PC-3 (cell line): ENCODE measurements at places on chromosomes 11 and 22. TPM values are rescaled to one million over a fixed set of nuclear protein-coding genes. Genes with fewer than 3 reads are reported as not detected.

- H3K4me1 ChIP-seq = no peaks in the 10 kb centered on the region
- H3K36me3 ChIP-seq = no peaks in the 10 kb centered on the region
- no peak for DNase-seq
Observed at GRCh38 chr11:58125469-58125868, at the start of gene OR9I1. Gene OR9I1 (minus strand): TSS chr11:58125530. CDS start chr11:58119444, 6,086 bp downstream.

DNA sequence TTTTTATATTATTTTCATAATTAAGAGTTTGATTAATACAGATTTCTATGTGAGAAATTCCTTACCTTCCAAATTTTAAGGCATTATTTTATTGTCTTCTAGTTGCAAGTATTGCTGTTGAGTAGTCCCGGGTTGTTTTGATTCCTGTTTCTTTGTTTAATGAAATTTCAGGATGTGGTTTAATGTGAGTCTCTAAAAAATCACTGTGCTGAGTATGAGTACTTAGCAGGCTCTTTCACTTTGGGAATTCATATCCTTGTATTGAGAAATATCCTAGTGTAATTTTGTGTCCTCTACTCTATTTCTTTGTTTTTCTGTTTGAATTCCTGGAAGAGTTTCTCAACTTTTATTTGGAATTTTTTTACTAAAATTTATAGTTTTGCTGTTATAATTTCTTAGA, 113.2 kb downstream of the TMEM135 start:
- H3K36me3 ChIP-seq = no peaks in the 10 kb centered on the region
- no peaks in the 10 kb centered on the region for H3K27me3 ChIP-seq
- 0 out of 2 replicates have a peak, but pooled peaks cover 6% of the 10 kb centered on the region for H3K4me1 ChIP-seq
- H3K4me3 ChIP-seq = no peak overlapping the region
- DNase-seq = peak; percentile 33
- no peak overlapping the region for H3K27ac ChIP-seq

GRCh38 chr11:72411623-72412419, 22.5 kb downstream of the CLPB start:
- no peak overlapping the region for H3K4me3 ChIP-seq
- peaks cover 5% of the 10 kb centered on the region; the same call in 1 of the 2 replicates for H3K4me1 ChIP-seq
- no peaks in the 10 kb centered on the region; the same call in 1 of the 2 replicates for H3K36me3 ChIP-seq
- no peak overlapping the region for H3K27ac ChIP-seq
- no peaks in the 10 kb centered on the region for H3K27me3 ChIP-seq
- no peak for DNase-seq

GRCh38 chr22:31229402-31230079, 17.4 kb downstream of the LIMK2 start:
- H3K27ac ChIP-seq = no peak overlapping the region
- no peak overlapping the region for H3K4me3 ChIP-seq
- DNase-seq = no peak
- H3K4me1 ChIP-seq = peaks cover 5% of the 10 kb centered on the region; the same call in 1 of the 2 replicates
- H3K27me3 ChIP-seq = no peaks in the 10 kb centered on the region
- H3K36me3 ChIP-seq = no peaks in the 10 kb centered on the region

- peak; percentile 70 for DNase-seq
- no peaks in the 10 kb centered on the region for H3K36me3 ChIP-seq
- H3K27me3 ChIP-seq = no peaks in the 10 kb centered on the region
- H3K27ac ChIP-seq = no peak within 1 kb of the TSS
- H3K4me1 ChIP-seq = peaks cover 45% of the 10 kb centered on the region
- H3K4me3 ChIP-seq = peak within 1 kb of the TSS; percentile 71
Observed at GRCh38 chr11:5624489-5625279, at the start of gene TRIM34. Gene TRIM34 (plus strand): TSS chr11:5625001. CDS start chr11:5632332, 7,331 bp downstream.

GRCh38 chr22:30806391-30806861, 111.8 kb downstream of the OSBP2 start:
- H3K4me3 ChIP-seq = no peak overlapping the region
- H3K27me3 ChIP-seq = no peaks in the 10 kb centered on the region
- H3K36me3 ChIP-seq = no peaks in the 10 kb centered on the region
- peak overlapping the region; percentile 81 for H3K27ac ChIP-seq
- peaks cover 50% of the 10 kb centered on the region for H3K4me1 ChIP-seq
- DNase-seq = peak; percentile 81

DNA sequence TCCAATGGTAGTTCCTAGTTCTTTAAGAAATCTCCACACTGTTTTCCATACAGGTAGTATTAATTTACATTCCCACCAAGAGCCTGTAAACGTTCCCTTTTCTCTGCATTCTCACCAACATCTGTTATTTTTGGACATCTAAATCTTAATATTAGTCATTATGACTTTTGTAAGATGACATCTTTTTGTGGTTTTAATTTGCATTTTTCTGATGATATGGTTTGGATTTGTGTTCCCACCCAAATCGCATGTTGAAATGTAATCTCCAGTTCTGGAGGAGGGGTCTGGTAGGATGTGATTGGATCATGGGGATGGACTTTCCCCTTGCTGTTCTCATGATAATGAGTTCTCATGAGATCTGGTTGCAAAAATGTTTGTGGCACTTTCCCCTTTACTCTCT, 89.0 kb downstream of the MUC15 start:
- no peak for DNase-seq
- H3K4me3 ChIP-seq = no peak overlapping the region
- H3K36me3 ChIP-seq = no peaks in the 10 kb centered on the region
- no peaks in the 10 kb centered on the region for H3K27me3 ChIP-seq
- no peaks in the 10 kb centered on the region for H3K4me1 ChIP-seq
- H3K27ac ChIP-seq = no peak overlapping the region

- H3K36me3 ChIP-seq = peaks cover 26% of the 10 kb centered on the region; the same call in 1 of the 2 replicates
- no peak overlapping the region for H3K4me3 ChIP-seq
- H3K4me1 ChIP-seq = peaks cover 11% of the 10 kb centered on the region
- DNase-seq = no peak
- H3K27ac ChIP-seq = no peak overlapping the region
- no peaks in the 10 kb centered on the region for H3K27me3 ChIP-seq
Observed at GRCh38 chr11:65526744-65527143, 1.9 kb downstream of the SCYL1 start.

DNA sequence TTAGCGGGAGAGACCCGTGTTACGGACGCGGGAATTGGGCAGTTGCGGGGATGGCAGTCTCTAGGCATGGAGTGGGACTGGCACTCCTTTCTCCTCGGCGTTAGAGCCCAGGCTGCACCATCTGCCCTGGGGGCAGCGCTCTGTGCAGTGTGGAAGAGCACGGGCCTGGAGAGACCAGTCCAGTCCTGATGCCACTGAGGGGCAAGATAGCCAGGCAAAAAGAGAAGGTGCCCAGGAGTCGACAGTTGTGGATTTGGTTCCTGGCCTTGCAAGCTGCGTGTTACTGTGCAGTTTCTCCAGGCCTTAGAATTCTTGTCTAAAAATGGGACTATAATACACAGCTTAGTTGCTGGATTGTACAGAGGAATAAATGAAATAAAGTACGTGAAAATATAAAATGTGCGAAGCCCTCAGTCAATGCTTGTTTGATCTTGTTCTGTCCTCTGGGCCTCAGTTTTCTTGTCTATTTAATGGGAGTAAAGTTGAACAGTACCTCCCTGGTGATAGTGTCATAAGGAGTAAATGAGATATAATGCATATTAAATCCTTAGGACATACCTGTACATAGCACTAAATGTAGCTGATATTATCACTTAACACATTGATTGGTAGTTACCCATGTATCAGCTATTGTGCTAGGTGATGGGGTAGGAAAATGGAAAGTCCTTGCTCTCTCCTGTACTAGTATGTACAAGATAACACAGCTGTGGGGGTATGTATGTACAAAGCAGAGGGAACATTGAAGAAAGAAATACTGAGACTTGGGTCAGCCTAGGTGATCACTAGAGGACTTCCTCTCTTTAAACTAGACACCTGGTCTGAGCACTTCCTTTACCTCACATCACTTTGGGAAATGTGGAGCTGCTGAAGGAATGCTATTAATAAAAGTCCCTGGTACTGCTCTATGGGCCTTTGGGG, 1.2 kb downstream of the ATXN10 start:
- H3K36me3 ChIP-seq = peaks cover 7% of the 10 kb centered on the region; the same call in 1 of the 2 replicates
- H3K27me3 ChIP-seq = no peaks in the 10 kb centered on the region
- peak overlapping the region; percentile 76 for H3K27ac ChIP-seq

DNA sequence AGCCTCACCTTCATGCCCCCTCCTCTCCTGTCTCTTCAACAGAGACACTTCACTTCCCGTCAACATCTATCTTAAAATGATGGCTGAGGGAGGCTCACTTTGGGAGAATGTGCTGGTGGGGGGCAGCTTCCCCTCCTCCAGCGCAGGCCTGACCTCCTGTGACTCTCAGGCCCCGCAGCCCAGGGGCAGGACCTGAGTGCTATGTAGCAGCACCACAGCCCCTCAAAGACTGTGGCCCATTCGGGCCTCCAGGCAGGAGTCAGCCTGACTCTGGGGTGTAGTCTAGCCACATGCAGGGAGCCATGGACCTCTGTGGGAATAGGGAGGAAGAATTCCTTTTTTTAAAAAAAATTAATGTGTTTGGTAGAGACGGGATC, 43.7 kb downstream of the DKK3 start:
- DNase-seq = no peak
- no peak overlapping the region for H3K27ac ChIP-seq

The ADM2 gene
- total RNA-seq = 0.98 and 1.8 TPM in 2 replicates
